Suprapubic skin (tissue), 4 donors: ENCODE measurements at places on chromosomes 12 and 14.

- no peak for DNase-seq
Measured at GRCh38 chr12:77943466-77943865, 112.8 kb downstream of the NAV3 start.

DNA sequence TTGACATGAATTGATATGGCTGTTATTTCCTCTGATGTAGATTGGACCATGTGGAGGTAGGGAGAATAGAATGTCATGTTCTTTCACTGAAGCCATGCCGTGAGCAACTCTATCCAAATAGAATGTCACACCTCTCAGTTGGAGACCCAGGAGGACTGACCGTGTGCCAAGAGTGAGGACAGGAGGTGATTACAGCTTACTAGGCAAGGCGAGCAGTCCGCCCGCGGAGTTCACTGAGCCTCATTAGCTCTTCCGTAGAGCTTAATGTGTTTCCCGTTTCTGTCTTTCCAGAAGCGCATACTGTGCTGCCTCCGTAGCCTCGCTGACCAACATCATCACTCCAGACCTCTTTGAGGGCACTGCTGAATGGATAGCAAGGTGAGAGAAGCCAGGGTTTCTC, 45.6 kb downstream of the FNTB start:
- no peak for DNase-seq

DNA sequence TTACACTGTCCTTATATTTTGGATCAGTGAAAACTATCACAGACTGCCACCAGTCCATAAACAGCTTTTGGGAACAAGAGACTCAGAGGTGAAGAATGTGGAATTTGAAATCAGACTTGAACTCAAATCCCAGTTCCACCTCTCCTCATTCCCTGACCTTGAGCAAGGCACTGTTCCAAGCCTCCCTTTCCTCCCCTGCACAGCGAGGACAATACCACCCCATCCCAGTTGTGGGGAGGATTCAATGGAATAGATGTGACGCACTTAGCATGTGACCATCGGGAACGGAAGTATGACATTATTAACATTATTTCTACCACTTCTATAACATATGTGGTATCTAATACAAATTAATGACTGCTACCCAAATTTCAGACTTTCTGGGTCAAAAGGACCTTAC, 63.5 kb downstream of the DPF3 start:
- no peak for DNase-seq

- DNase-seq: peak; percentile 20
Measured at GRCh38 chr12:110639336-110640141, 25.6 kb downstream of the TCTN1 start.

DNA sequence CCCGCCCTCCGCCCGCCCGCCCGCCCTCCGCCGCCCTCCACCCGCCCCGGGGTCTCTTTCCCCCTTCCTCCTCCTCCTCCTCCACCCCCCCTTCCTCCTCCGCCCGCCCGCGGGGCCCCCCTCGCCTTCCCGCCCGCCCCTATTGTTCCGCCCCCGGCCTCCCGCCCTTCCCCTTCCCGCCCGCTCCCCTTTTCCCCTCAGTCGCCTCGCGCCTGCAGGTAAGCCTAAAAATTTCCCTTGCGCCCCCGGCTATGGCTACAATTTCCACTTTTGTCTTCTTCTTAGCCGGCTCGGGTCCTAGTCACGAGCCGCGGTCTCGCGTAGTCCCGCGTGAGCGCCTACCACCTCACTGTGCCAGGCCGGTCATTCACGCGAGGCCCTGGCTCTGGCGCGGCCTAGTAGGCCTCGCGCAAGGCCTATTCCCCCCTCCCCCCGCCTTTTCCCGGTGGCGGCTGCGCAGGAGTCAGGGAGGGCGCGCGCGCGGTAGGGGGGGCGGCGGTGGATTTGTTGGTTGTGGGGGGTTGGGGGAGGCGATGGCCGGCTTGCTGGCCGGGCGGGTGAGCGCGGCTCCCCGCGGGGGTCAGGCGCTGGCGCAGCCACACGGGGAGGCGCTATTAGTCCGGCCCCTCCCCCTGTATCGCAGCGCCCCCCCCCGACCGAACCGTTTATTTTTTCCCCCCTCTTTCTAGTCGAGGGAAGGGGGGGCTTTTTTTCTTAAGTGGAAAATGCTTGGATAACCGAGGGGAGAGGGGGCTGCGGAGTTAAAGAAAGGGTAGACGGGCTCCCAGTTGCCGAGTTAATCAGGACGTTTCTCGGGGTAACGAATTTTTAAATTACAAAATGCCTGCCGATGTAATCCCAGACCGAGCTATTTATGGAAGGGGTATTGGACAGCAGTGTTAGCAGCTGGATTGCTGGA, 516 bp downstream of the PCBP2 start:
- DNase-seq: peak; percentile 93

- no peak for DNase-seq
Measured at GRCh38 chr14:76252471-76252870, 100.7 kb downstream of the GPATCH2L start.

DNA sequence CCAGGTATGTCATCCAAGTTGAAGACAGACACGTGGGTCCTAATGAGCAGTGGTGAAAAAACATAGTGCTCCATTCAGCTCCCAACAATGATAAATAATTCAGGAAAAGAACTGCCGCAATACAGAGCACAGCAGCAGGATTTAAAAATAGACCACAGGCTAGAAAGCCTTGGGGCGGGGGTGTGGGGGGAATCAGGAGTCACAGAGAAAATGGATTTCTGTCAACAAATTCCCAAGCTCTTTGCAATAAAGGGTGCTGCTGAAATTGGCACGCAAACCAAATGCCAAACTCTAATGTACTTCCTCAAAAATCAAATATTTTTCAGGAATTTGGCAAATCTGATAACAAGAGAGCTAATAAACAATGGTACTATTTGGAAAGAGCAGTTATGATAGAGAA, 58.6 kb downstream of the R3HDM2 start:
- no peak for DNase-seq

GRCh38 chr12:107450541-107450940, 235.1 kb upstream of the PWP1 start:
- no peak for DNase-seq

DNA sequence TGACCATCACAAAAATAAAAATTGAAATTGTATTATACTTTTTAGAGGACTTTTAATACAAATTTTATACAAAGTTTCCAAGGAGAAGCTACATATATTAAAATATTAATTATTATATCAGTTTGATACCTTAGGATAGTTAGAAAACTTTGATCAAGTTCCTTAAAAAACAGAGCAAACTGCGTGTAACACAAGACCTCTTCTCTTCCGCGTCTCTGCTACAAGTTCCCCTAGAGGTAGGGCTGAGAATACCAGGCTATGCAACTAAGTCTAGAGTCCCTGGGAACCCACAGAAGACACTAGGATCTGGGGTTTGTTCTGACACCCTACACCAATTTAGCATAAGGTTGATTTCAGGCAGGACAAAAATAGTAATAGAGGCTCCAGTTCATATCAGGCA, 319.0 kb downstream of the FOXG1 start:
- no peak for DNase-seq
